ENCODE measurements at places on chromosomes 2 and 18. TPM values are rescaled to one million over a fixed set of nuclear protein-coding genes. Genes with fewer than 3 reads are reported as not detected.

DNA sequence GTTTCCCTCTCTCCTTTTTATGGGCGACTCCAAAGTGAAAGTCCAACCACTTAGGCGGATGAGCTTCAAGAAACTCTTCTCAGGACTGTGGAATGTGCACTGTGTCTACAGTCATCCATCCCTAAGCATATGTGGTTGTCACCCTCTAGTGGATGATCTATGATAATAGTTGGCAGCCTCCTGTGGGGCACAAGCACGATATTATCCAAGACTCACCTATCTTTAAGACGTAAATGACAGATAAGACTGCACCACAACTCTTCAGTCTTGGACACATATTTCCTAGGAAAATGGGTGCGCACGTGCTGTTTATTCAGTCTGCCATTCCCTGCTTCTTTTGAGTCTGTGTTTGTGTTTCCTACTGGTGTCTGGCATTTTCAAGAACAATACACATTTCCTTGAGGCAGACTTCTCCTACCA, 145.5 kb upstream of the CTAGE1 start:
- no peak for DNase-seq

- DNase-seq, result no peak
These were observed 125.2 kb upstream of the GAREM1 start for GRCh38 chr18:32595832-32596231.

- no peak for DNase-seq
These were observed 41.4 kb downstream of the FECH start for GRCh38 chr18:57544936-57545660.

ZNF519 gene
- 32.1 TPM for total RNA-seq

DNA sequence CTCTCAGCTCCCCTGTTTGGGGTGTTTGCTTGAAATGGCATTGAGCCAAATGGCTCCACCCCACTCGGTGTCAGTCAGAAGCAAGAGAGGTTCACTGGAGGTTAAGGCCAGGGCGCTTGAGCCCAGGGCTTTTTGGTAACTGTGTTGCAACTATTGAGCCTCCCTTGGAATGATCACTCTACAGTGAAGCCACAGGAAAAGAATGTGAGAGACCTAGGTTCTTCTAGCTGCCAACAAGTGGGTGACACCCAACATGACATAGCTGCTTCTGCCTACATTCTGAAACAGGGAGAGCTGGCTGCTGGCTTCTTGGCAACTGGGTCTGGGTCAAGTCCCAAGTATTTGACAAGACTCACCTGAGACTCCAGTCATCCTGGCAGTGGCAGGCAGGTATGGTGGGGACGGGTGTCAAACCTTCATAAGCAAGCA, 7.1 kb upstream of the GRHL1 start:
- DNase-seq, result no peak

- no peak for DNase-seq
These were observed 50.1 kb downstream of the KIAA2012 start for GRCh38 chr2:202122980-202123720.

DNA sequence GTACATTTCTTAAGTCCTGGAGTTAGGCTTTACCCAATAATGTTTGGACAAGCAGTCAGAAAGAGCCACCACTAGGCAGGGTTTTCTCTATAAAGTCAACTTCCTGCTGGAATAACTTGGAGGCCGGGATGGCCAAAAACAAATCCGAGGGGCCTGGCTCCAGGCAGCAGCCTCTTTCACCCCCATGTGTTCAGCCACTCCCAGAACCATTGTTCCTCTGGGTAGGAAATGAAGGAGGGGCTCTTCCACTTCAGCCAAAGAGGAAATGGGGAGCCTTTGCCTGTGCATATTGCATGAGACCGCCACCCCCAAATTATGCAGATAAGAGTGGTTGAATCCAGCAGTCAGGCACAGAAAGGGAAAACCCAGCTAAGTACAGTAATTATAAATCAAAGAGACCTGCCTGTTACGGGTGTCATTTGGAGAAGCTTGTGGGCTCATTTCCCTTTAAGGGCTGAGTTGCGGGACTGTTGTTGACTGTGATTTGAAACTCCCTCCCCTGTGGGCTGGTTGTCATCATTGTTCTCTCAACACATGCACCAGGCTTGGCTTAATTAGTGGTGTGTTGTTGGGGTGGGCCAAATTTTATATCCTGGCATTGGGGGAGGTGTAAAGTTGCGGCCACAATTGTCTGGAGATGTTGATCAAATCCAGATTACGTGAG, 212.8 kb upstream of the SOX11 start:
- no peak for DNase-seq

- DNase-seq, result no peak
These were observed 26.9 kb upstream of the DTNB start for GRCh38 chr2:25700221-25700660.

GRCh38 chr2:73254343-73255006, 20.4 kb downstream of the CCT7 start:
- DNase-seq, result no peak

GRCh38 chr2:151614606-151615306, 119.5 kb downstream of the NEB start:
- no peak for DNase-seq

GCKR gene
- total RNA-seq, result 1.1 TPM

Data from WTC11 (cell line).